GM12892 (cell line): ENCODE measurements at places on chromosomes 6 and 20.

GRCh38 chr6:9205645-9206044 is 770.3 kb upstream of the SLC35B3 start:
- DNase-seq, result no peak

- DNase-seq, result no peak
Observed at GRCh38 chr6:126831461-126831860, 287.0 kb upstream of the RSPO3 start.

GRCh38 chr6:7184502-7184901 is 76.7 kb downstream of the RREB1 start:
- no peak for DNase-seq

DNA sequence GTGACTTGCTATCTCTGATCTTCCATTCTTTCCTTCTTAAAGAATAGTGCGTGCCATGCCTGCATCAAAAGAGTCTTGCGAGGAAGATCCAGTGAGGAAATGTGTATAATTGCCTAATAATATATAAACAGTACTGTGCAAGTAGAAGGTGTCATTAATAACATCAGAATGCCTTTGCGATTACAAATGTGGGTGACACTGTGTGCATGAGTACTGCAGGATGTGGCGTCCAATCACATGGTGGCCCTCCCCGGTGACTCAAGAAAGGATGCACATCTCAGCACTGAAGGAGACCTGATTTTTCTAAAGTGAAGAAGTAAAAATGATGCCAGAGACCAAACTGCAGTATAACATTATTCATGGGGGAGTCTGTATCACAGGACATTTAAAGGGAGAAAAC is 107.5 kb upstream of the EDN1 start:
- no peak for DNase-seq

DNA sequence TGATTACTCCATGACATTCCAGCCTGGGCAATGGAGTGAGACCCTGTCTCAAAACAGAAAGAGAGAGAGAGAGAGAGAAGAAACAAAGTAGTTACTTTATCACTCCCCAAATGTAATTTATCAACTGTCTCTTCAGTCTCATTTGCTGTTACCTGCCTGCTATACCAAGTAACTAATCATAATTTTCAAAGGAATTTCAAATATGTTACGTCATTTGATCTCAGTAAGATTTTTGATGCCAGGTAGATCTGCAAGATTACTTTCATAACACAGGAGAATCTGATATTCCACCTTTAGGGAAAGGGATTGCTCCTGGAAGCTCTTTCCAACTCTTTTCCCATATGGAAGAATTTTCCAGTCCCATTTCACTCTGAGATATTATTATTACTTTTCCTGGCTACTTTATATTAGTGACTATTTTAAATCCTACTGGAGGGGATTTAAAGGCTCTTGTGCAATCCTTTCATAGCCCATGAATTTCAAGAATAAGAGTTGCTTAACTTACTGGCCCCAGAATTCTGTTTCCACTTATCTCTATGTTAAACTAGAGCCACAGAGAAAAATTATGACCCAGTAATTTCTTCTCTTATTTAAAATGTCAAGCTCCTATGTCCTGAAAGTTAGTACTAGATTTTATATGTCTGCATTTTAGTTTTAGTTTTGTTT is 390.2 kb upstream of the FLRT3 start:
- no peak for DNase-seq

GRCh38 chr6:50826803-50827202 is 8.1 kb downstream of the TFAP2B start:
- no peak for DNase-seq

GRCh38 chr6:90250405-90250804 is 46.2 kb downstream of the BACH2 start:
- no peak for DNase-seq

DNA sequence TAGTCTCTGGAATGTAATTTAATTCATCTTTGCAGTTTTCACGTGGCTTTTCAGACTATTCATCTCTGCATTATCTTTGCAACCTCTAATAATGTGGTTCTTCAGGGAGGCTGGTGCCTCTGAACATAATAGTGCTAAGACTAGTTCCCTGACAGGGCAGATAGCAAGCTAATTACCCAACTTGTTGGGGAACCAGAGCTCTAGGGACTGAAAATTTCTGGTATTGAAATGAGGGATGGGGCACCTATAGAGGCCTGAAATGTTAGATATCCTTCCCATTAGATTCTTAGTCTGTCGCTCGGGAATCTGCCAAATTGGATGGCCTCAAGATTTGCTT is 693.6 kb upstream of the MAP3K7 start:
- DNase-seq, result no peak

DNA sequence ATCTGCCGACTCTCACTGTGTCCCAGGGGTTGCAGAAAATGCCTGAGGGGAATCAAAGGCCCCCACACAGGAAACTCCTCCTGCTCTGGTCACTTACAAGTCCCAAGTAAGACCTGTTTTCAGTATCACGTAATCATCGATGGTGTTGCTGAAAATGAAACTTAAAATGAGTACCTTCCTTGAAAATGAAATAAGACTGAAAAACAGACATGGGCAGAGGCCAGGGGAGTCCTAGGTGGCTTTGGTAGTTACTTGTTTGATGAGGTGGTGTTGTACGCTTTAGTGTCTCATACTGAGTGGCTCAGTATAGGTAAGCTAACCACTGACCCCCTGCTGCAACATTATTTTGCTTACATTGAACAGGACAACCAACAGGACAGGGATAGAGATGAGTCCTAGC is 43.0 kb upstream of the SYNCRIP start:
- peak; percentile 32 for DNase-seq

GRCh38 chr20:3141757-3142156 is 17.9 kb downstream of the FASTKD5 start:
- DNase-seq, result no peak

GRCh38 chr6:84416043-84416657 is 188.7 kb upstream of the CEP162 start:
- DNase-seq, result no peak

- DNase-seq, result no peak
Observed at GRCh38 chr6:133468591-133468990, 227.4 kb downstream of the EYA4 start.
